ENCODE measurements at places on chromosomes 13 and 19. TPM values are rescaled to one million over a fixed set of nuclear protein-coding genes. Genes with fewer than 3 reads are reported as not detected.
A peak's percentile ranks its signal among the peaks of the same experiment; 100 is the strongest.

ZNF625 gene
- 7.7 TPM for total RNA-seq

FCHO1 gene
- total RNA-seq = 29.5 TPM

LIM2 gene
- total RNA-seq = not detected

PABPC3 gene
- 0.26 TPM for total RNA-seq

EBI3 gene
- not detected for total RNA-seq

DNA sequence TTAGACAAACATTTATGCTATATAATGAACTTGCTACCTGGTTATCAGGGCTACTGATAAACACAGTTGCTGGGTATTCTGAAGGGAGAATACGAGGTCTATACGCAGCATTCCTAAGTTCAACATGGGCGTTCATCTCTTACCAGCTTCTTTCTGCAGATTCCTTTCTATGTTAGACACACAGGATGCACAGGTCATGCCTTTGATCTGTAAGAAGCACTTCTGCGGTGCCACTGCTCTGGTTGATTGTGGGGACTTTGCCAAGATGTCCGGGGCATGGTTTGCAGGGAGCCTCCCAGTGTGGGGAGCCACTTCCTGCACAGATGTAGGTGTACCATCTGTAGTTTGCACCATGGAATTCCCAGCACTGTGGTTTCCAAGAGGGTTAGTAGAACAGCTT is 40.9 kb downstream of the ATP7B start:
- DNase-seq = no peak

GRCh38 chr19:3463714-3464586 is 16.4 kb downstream of the SMIM24 start:
- no peak for DNase-seq

- no peak for DNase-seq
Observed at GRCh38 chr13:73667756-73668155, 466.4 kb downstream of the KLF12 start.

GRCh38 chr13:32427852-32428580 is at the start of gene N4BP2L1:
N4BP2L1 (minus strand) TSS chr13:32428130; CDS start chr13:32428082, 48 bp downstream.
- DNase-seq = peak; percentile 32

GRCh38 chr13:90416519-90416918 is 931.0 kb upstream of the MIR17HG start:
- DNase-seq = peak; percentile 6

GRCh38 chr13:37482331-37482730 is 116.2 kb downstream of the POSTN start:
- DNase-seq = no peak

Data from PC-3 (cell line).